Endodermal cell (in vitro differentiated cells): ENCODE measurements at places on chromosomes 13 and 19.

GRCh38 chr13:35502456-35502855 is 26.0 kb upstream of the MAB21L1 start:
- DNase-seq, result no peak

GRCh38 chr13:66344805-66345517 is 885.2 kb downstream of the PCDH9 start:
- DNase-seq, result no peak

GRCh38 chr13:49625392-49626079 is 2.8 kb upstream of the ARL11 start:
- no peak for DNase-seq

- no peak for DNase-seq
Observed at GRCh38 chr13:48636550-48636949, 17.2 kb upstream of the CYSLTR2 start.

DNA sequence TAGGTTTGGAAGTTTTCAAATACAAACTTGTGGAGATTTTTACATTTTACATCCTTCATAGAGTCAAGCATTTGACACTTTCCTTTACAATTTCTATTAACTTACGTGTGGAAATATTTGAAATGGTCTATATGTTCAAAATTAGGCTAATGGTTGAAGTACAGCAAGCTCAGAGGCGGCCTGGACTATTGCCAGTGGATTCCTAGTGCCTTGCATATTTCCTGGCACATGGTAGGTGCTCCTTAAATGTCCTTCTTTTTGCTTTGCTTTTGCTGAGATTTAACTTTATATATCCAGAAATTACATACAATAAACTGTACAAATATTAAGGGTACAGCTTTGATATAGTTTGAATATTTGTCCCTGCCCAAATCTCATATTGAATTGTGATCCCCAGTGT is 93.9 kb downstream of the UBL3 start:
- no peak for DNase-seq

DNA sequence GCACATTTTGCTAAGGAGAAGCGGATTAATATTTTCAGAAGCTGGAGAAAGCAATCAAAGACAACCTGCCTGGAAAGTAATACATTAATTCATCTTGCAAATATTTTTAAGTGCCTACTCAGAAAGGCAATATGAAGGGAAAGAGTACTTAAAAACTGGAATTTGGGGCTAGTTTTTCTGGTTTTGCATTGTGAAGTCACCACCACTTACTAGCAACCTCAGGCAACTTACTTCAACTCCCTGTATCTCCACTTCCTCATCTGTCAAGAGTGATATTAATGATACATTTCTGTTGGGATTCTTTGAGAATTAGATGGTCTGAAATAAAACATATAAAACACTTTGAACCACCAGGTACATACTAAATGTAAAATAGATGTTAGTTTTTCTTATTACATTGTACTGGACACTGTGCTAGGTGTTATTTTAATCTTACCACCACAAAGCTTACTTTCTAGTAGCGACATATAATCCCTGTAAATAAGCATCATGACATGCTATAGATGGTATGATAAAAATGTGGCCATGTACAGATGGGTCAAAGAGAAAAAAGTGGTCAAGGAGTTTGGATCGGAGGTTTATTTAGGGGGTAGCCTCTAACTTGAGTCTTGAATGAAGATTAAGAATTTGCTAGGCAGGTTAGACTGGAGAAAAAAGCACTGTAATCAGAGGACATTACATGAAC is 101.2 kb downstream of the SPRY2 start:
- DNase-seq, result no peak

GRCh38 chr13:57314897-57315520 is 148.0 kb downstream of the PRR20E start:
- no peak for DNase-seq

DNA sequence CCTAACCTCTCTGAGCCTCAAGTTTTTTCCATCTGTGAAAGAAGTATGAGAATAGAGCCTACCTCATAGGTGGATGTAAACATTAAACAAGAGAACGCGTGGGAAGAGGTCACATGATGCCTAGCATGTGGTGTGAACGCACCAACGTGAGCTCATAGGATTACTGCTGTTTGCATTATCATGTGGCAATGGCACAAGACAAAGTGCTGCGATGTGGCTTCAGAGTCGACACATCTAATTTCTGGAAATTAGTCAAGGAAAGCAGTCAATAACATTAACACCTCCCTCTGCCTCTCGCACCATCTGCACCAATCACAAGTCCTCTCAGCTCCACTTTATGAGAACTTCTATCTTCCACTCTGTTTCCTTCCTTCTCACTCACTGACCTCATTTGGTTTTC is 489.7 kb downstream of the COG6 start:
- no peak for DNase-seq

- DNase-seq, result no peak
Observed at GRCh38 chr13:51614350-51614786, 30.1 kb downstream of the WDFY2 start.
